Right lung (tissue), 10 donors: ENCODE measurements at places on chromosomes 13 and 19. TPM values are rescaled to one million over a fixed set of nuclear protein-coding genes. Genes with fewer than 3 reads are reported as not detected.

Gene SYCN
- not detected for polyA plus RNA-seq

Gene ZNF329
- polyA plus RNA-seq: 19.7 TPM

Gene SIGLEC14
- 3.0 TPM for polyA plus RNA-seq

Gene NCR1
- polyA plus RNA-seq: 0.19 TPM

Gene ZNF296
- polyA plus RNA-seq: 2.0 TPM

Gene LYPD3
- polyA plus RNA-seq: 1.1 TPM

Gene TMEM255B
- 12.4 TPM for polyA plus RNA-seq

Gene RPL36
- 703 TPM for polyA plus RNA-seq

Gene CALR3
- polyA plus RNA-seq: not detected

- no peak for DNase-seq
Measured at GRCh38 chr13:77521595-77522367, 13.7 kb upstream of the SCEL start.

DNA sequence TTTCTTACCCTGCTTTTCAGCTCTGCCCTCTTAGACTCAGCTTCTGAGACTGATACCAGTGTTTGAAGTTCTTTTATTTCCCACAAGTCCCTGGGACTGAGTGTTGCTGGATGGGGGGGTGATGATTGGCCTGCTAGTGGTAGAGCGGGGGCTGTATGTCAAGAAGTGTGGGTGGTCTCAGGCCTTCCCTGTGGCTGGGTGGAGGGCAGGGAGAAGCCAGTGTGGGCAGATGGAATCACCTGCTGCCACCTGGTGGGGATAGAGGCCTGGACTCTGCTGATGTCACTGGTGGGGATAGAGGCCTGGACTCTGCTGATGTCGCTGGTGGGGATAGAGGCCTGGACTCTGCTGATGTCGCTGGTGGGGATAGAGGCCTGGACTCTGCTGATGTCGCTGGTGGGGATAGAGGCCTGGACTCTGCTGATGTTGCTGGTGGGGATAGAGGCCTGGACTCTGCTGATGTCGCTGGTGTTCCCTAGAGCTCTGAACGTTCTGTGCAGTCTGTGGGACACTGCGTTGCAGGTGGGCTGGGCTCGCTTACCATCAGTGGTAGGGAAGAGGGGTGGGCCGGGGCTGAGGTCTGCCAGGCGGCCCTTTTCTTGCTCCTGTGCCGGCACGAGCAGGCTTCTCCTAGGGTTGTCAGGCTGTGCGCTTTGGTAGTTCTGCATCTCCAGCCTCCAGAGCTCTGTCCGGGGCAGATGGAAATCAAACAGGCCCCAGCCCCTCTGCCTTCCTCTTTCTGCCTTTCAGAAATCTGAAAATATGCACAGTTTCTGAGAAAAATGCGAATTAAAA lies 101.3 kb downstream of the ARHGEF7 start:
- no peak for DNase-seq

DNA sequence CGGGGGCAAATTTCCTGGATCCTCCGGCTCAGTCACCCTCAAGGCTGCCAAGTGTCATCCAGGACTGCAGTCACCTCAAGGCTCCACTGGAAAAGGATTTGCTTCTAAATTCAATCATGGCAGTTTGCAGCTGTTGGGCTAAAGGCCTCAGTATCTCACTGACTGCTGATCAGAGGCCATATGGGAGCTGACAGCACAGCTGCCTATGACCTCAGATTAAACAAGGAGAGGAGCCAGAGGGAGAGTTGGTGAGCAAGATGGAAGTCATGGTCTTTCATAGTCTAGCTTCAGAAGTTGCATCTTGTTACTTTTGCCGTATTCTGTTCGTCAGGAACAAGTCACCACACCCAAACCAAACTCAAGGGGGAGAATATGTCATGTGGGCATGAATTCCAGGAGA lies 849.7 kb downstream of the UQCRFS1 start:
- no peak for DNase-seq

DNA sequence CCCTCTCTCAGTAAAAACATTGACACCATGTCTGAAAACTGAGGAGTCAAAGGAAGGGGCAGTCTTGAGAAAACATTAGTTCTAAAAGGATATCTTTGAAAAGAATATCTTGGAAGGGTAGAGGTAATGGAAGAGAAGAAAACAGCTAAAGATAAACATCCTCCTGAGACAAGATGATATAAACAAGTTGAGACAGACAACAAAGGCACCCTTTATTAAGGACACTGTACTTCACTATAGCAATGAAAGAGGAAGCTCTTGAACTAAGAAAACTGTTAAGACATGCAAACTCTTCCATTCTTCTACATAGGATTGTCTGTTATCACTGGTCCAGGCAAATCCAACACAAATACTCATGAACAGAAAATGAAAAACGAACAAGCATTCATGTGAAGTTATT lies 46.3 kb downstream of the MTMR6 start:
- no peak for DNase-seq

DNA sequence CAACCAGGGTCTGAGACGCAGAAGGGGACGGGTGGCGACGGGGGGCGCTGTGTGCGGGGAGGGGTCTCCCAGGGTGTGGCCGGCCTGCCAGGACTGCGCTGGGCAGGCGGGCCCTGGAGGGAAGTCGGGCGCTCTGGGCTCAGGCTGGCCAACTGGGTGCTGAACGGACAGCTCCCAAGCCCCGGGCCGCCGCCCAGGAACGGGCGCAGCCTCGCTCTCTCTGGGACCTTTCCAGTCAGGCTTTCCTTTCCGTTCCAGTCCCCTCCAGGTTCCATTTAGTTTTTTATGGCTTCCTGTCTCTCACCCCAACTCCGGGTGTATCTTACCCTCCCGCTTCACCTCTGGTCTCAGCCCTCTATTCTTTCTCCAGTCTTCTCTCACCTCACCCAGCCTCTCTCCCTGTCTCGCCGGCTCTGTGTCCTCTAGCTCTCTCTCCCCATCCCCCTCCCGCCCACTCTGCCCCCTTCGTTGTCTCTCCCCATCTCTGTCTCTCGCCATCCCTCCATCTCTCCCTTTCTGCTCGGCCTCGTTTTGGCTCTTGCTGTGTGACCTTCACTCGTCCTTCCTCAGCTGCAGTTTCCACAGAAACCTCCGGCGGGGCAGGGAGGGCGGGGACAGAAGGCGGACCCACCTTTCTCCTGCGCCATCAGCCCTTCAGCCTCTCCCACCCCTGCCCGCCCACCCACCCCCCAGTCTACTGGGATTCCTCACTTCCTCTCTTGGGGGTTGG lies 3.3 kb upstream of the ATP1A3 start:
- DNase-seq: peak; percentile 20

DNA sequence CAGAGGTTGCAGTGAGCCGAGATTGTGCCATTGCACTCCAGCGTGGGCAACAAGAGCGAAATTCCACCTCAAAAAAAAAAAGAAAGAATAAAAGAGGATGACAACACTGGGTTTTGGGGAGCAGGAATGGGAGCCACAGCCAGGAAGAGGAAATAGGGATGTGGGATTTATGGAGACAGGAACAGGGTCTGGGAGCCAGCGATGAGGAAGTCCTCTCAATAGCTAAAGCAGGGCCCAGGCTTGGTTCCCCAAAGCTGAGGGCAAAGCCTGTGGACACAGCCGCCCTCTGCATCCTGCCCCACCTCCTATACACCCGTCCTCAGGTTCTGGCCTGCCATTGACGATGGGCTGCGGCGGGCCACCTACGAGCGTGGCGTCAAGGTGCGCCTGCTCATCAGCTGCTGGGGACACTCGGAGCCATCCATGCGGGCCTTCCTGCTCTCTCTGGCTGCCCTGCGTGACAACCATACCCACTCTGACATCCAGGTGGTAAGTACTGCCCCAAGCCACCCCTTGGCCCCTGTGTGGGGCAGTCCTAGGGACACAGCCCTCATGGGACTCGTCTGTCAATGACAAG lies 13.6 kb downstream of the HIPK4 start:
- no peak for DNase-seq

- no peak for DNase-seq
Measured at GRCh38 chr19:35539314-35539713, 6.1 kb downstream of the GAPDHS start.

- no peak for DNase-seq
Measured at GRCh38 chr13:86562866-86563265, 763.6 kb upstream of the SLITRK6 start.

DNA sequence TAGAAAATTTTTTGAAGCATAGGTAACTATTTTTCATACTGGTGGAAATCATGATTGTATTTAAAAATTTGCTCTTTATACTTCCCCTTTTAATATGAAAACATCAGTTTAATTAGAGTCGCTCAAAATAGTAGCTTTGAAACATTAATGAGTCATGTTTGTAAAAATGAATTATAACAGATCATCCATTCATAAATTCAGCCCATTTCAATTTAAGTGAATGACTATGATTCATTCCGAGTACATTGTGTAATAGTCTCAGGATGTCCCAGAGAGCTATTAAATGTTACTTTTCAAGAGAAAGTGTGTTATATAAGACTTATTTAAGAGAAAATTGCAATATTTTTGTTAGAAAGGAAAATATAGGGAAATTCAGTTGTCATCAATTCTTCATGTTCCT lies 111.0 kb downstream of the FNDC3A start:
- no peak for DNase-seq

- no peak for DNase-seq
Measured at GRCh38 chr13:111384441-111385182, 64.2 kb downstream of the TEX29 start.

DNA sequence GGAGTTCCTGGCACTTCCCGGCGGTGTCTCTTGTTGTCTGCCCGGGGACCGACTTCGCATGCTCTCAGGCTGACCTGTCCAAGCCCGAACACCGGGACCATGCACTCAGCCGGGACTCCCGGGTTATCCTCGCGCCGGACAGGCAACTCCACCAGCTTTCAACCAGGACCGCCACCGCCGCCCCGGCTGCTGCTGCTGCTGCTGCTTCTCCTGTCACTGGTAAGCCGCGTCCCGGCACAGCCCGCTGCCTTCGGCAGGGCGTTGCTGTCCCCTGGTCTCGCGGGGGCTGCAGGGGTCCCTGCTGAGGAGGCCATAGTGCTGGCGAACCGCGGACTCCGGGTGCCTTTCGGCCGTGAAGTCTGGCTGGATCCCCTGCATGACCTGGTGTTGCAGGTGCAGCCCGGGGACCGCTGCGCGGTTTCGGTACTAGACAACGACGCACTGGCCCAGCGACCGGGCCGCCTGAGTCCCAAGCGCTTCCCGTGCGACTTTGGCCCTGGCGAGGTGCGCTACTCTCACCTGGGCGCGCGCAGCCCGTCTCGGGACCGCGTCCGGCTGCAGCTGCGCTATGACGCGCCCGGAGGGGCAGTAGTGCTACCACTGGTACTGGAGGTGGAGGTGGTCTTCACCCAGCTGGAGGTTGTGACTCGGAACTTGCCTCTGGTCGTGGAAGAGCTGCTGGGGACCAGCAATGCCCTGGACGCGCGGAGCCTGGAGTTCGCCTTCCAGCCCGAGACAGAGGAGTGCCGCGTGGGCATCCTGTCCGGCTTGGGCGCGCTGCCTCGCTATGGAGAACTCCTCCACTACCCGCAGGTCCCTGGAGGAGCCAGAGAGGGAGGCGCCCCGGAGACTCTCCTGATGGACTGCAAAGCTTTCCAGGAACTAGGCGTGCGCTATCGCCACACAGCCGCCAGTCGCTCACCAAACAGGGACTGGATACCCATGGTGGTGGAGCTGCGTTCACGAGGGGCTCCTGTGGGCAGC lies 661 bp downstream of the FREM2 start:
- no peak for DNase-seq

- no peak for DNase-seq
Measured at GRCh38 chr13:25732111-25732865, 319.5 kb downstream of the SHISA2 start.

DNA sequence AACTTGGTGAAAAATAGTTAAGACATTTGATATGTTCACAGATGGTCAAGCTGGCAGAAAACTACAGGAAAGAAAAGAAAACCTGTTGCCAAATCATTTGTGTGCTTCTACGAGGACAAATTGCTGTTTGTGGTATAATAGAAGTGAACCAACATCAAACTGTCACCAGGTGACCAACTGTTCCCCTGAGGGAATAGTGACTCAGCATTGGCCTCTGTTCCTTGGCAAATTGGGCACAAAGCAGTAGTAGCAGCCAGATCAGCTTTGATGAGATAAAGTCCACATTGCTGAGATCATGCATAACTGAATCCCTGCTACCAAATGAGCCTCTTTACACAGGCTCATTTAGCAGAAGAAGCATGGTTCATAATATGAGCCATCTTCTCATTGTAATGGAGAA lies 103.5 kb downstream of the POSTN start:
- DNase-seq: no peak

GRCh38 chr13:100883453-100883852 lies 208.9 kb upstream of the TMTC4 start:
- DNase-seq: no peak

DNA sequence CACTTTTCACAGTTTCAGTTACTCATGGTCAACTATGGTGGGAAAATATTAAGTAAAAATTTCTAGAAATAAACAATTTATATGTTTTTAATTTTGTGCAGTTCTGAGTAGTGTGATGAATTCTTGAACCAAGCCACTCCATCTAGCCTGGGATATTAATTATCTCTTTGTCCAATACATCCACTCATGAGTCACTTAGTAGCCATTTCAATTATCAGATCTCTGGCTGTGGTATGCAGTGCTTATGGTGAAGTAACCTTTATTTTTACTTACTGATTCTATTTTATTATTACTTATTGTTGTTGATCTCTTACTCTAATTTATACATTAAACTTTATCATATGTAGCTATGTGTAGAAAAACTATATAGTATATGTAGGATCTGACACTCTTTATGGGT lies 128.9 kb upstream of the KLHL1 start:
- DNase-seq: no peak

- no peak for DNase-seq
Measured at GRCh38 chr13:95002126-95002525, 289.8 kb upstream of the SOX21 start.

GRCh38 chr19:35357867-35358573 lies at the start of gene FFAR3:
Gene FFAR3, plus strand, starts transcription at chr19:35358460. Its CDS starts 431 bp downstream, at chr19:35358891.
- peak; percentile 78 for DNase-seq

GRCh38 chr19:48596679-48597465 lies 9.7 kb upstream of the SPACA4 start:
- no peak for DNase-seq

DNA sequence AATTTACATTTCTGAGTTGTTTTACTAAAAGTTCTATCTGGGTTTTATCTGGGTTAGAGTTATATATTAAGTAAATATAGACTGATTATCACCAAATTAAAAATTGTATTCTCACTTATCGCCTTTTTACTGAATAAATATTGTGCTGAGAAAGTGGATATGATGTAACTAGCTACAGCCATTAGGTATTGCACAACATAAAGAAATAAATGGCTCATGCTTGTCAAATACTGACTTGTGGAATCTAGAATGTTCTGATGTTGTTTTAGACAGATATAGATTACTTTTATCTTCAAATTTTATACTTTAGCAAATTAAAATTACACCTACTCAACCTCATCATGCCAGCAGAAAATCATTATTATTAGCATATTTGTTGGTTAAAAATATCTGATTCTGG lies 1277.1 kb upstream of the MIR17HG start:
- no peak for DNase-seq

- peak; percentile 25 for DNase-seq
Measured at GRCh38 chr13:91894316-91894715, 495.9 kb downstream of the GPC5 start.

- no peak for DNase-seq
Measured at GRCh38 chr13:74751739-74752138, 617.5 kb upstream of the KLF12 start.

GRCh38 chr13:95327190-95327589 lies 25.9 kb upstream of the ABCC4 start:
- no peak for DNase-seq
